CD4-positive, alpha-beta T cell treated with Interleukin-6 at 100 ng/mL for 8 hours (primary cell): ENCODE measurements at places on chromosomes 7 and 10.

- no peak for DNase-seq
Observed at GRCh38 chr10:117914334-117914733, 132.4 kb downstream of the RAB11FIP2 start.

GRCh38 chr10:958856-959255, 27.4 kb upstream of the LARP4B start:
- DNase-seq, result no peak

DNA sequence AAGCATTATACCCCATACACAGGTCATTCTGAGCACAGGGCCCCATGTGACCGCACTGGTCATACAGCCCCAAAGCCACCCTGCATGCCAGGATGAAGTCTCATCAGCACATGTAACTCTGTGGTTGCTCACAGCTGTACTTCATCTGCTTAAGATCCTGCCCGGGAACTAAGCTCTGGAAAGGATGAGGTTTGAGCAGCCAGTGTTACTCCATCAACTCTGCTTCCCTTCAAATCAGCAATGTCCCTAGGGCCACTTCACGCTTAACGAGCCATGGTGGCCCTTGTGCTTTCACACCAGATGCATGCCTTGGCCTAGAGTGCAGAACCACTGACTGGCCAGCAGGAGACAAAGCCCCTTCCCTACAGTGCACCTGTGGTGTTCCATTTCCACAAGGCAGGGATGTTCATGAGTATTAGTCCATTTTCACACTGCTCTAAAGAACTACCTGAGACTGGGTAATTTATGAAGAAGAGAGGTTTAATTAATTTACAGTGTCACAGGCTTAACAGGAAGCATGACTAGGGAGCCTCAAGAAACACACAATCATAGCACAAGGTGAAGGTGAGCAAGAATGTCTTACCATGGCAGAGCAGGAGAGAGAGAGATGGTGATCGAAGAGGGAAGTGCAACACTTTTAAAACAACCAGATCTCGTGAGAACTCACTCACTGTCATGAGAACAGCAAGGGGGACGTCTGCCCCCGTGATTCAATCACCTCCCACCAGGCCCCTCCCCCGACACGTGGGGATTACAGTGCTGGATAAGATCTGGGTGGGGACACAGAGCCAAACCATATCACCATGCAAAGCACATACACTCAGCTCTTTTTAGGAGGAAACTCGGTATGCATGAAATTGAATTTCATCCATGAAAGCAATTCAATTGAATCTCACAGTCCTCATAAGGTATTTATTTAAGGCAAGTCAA, 149.0 kb upstream of the CDCA7L start:
- no peak for DNase-seq

GRCh38 chr7:135653340-135654080, 8.8 kb upstream of the STMP1 start:
- no peak for DNase-seq

- DNase-seq, result no peak
Observed at GRCh38 chr10:48199580-48200377, 74.7 kb downstream of the FRMPD2 start.

GRCh38 chr10:59687657-59688056, 22.0 kb downstream of the SLC16A9 start:
- DNase-seq, result no peak

DNA sequence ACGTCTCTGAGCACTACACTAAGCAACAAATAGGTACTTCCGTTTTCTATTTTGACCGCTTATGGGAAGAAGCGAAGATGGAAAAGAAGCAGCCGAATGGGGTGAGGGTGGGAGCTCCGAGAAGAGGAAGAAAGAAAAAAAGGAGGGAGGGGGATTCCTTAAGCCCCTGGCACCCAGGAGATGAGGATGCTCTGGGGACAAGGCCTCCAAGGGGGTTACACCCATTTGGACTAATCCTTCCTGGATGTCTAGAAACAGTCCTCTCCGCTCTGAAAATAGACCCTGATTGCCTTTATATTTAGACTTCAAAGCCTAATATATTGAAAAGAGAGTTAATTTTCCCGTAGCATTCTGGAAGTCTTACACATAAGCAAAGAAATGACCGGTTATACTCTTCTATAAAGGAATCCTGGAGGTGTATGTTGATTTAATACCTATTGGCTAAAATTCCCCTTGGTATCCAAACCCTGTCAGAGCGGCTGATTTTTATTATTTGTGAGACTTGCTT, 676 bp upstream of the HTR7 start:
- DNase-seq, result no peak

GRCh38 chr7:1459920-1460820, 900 bp upstream of the MICALL2 start:
- no peak for DNase-seq

DNA sequence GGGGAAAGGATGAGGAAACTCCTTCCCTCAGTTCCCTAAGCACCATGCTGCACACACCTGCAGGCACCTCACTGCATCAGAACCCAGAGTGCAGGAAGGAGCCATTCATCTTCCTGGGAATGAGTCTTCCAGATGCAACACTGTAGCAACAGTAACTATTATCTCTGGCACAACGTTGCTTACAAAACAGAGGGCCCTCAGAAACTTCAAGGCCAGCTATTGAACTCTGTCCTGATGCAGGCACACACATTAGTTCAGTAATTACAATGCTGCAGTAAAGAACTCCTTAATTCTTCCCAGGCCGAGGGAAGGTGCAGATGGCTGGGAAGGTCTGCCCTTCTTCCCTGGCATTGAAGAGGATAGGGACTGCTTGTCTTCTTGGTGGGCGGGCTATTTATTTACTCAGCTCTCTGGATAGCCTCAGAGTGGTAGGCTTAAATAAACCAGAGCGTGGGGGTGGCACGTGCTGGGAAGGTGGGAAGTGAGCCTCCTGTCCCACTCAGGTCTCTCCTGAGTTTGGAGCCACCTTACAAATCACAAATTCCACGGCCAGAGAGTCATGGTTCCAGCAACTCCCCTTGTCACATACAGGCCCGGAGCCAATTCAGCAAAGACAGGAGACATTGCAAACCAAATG, 125.1 kb upstream of the JCAD start:
- no peak for DNase-seq

DNA sequence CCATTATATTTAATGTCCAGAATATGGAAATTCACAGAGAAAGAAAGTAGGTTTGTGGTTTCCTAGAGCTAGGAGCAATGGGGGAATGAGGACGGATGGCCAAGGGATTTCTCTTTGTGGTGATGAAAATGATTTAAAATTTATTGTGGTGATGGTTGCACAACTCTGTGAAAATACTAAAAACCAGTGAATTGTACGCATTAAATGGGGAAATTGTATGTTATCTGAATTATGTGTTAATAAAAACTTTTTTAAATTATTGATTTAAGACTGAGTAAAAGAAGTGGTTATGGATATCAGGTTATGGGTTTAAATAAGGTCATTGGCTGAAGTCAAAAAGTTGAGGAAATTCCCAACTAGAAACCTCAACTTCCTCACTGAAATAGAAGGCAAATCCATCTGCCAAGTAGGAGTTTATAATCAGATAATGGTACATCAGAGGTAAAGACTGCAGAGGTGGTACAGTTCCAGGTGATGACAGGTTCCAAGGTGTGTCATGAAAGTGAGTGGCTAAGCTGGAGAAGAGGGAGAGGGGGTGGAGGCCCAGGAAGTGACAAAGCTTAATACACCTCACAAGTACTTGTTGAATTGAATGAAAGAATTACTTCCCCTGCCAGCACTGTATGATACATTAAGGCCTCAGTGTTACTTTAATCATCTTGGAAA, 68.9 kb upstream of the CCDC71L start:
- DNase-seq, result no peak

DNA sequence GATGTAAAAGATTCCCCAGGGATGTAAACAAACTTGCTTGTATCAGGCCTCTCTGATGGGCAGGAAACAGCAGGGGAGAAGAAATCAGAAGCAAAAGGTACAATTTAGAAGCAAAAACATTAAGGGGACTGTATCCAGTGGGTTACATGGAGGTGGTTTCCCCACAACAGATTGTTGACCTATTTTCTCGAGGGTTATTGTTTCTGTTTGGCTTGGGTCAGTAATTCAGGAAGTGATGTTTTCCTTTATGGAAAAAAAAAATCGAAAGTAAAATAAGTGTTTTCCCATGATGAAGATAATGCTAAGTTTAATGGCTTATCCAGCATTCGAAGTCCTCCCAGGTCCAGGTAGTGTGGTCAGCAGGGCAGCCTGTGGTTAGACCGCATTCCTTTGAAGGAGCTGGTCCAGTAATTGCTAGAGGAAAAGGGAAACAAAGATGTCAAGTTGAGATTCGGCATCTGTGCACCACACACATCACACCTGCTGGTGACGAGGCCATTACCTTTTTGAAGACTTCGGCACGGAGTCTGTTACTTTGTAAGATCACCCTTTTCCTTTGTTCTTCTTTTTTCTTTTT, 37.3 kb upstream of the ADAM12 start:
- no peak for DNase-seq

DNA sequence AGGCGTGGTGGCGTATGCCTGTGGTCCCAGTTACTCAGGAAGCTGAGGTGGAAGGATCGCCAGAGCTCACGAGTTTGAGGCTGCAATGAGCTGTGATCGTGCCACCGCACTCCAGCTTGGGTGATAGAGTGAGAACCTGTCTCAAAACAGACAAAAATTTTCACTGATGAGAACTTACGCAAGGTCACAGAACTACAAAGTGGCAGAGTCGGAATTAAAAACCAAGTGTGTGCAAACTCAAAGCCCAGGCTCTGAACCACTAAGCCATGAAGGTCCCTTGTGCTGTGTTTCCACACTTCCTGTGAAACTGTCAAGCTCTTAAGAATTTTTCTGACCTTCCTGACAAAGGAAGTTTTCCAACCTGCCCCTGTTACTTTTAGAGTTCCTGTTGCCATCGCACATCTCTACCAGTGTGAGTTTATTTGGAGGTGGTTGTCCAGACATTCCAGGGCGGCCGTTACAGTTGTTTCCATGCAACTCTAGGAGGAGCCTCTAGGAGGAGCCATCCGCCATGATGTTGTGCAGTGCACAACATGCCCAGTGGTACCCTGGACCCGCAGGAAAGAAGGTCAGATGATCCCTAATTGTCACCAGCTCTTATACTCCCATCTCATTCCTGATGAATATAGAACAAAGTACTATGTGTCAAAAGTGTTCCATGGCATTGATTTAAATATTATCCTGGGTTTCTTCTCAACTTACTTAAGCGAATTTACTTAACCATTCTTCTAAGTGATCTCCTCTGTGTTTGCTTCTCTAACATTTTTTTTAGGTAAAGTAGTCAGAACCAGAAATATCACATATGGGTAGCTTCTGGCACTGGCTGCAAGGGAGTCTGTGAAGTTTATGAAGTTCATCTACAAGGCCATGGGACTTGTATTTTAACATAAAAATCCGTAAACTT, 49.0 kb upstream of the LYZL1 start:
- DNase-seq, result no peak

DNA sequence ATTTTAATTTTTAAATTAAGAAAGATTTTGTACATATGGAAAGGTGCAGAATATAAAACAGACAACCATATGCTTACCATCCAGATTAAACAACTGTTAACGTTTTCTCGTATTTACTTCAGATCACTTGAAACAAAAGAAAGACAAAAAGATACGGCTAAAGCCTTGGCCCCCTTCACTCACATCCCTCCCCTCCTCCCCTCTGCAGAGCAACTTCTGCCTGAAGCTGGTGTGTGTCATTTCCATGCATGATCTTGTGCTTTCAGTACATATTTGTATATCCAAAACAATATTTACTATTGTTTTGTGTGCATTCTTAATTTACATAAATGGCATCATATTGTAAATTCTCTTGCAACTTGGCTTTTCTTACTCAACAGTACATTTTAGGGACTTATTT, 68.5 kb upstream of the ANKRD1 start:
- no peak for DNase-seq

DNA sequence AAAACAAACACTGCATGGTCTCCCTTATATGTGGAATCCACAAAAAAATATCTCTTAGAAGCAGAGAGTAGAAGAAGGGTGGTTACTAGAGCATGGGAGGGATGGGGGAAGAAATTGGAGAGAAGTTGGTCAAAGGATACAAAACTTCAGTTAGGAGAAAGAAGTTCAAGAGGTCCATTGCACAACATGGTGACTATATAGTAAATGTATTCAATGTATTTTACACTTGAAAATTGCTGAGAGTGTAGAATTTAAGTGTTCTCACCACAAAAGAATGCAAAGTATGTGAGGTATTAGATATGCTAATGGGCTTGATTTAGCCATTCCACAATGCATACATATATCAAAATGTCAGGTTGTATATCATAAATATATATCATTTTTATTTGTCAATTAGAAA, 232.0 kb upstream of the CELF2 start:
- DNase-seq, result no peak

- no peak for DNase-seq
Observed at GRCh38 chr7:126635545-126635944, 617.2 kb downstream of the GRM8 start.

- DNase-seq, result no peak
Observed at GRCh38 chr10:13231808-13232207, 2.4 kb downstream of the UCMA start.

DNA sequence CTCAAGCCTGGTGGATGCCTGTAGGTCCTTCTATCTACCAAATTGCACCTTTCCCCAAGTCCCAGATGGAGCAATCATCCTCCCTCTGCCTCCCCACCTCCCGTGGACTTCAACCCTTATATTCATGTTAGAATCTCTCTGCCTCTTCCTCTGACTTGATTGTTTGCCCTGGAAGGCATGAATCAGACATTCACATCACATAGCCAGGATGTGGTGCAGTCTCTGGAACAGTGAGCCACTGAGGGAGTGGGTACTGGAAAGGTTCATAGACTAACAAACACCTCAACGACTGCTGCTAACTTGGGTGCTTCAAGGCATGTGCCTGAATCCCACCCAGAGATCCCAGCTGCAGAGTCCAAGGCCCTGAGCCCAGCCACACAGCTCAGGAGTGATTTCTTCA, 494.0 kb downstream of the TNS3 start:
- DNase-seq, result no peak

- DNase-seq, result no peak
Observed at GRCh38 chr10:121355161-121355560, 243.1 kb downstream of the FGFR2 start.

DNA sequence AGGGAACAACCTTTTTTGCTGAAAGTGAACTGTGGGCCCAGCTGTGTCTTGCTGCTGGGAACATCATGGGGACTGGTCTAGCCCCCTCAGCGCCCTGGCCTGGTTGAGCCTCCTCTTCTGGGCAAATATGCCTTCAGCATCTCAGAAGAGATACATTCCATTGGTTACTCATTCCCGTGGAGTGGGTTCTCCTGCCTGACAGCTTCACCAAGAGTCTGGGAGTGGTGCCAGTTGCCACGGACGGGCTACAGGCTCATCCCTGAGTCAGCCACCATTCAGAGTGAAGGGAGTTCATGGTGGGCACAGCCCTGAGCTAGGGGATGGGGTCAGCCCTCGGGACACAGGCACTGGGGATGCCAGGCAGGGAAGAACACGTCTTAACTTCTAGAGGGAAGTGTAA, 81.9 kb downstream of the RAMP3 start:
- no peak for DNase-seq

GRCh38 chr7:100957832-100958421, 8.6 kb downstream of the MUC3A start:
- no peak for DNase-seq

DNA sequence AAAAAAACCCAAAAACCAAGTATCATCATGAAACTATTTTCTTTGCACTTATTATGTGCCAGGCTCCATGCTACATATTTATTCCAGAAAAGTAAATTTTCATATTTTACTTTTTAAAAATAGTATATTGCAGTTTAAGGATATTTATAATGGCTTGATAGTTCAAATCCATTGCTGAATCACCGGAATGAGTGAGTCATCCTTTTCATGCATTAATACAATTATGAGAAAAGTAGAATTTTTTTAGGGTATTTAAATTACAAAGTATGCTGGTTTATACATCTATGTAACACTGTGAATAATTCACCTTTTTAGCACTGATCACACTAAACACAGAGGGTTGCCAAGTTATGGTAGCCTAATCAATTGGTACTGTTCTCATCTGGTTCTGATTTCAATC, 54.3 kb downstream of the SLC16A9 start:
- DNase-seq, result no peak
